ENCODE measurements at places on chromosomes 4 and X.
A peak's percentile ranks its signal among the peaks of the same experiment; 100 is the strongest.

- no peak for DNase-seq
Measured at GRCh38 chr4:3285558-3286334, 7.1 kb upstream of the RGS12 start.

- DNase-seq, result no peak
Measured at GRCh38 chr4:7015383-7016035, 27.7 kb upstream of the TADA2B start.

DNA sequence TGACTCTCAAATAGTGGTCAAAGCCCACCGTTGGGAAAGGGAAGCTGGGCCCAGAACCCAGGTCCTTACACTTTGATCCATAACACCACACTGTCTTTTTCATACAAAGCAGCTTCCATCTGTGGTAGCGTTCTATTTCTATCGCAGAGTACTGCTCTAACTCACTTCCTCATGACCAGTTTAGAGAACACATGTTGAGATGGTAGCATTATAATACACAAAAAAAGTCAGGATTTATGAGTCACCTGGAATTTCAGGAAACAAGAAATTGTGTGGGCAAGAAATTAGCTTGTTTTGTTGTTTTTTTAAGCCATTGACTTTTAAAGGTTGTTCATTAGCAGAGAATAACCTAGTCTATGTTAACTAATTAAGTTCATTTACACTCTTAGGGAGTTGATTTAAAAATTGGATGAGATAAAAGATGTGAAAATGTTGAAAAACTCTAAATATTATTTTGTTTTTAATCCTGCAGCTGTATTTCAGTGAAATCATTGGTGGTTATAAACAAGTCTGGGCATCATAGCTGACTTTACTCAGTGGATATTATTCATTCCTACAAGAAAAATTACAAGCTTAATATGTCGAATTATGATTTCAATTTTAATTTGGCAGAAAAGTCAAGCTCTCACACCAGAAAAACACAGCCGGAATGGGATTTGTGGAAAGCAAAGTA is 1011.1 kb upstream of the HS3ST1 start:
- no peak for DNase-seq

GRCh38 chr4:6764976-6765620 is 17.4 kb upstream of the KIAA0232 start:
- DNase-seq, result no peak

GRCh38 chrX:107826238-107827029 is 768 bp downstream of the MID2 start:
- DNase-seq, result peak; percentile 56

DNA sequence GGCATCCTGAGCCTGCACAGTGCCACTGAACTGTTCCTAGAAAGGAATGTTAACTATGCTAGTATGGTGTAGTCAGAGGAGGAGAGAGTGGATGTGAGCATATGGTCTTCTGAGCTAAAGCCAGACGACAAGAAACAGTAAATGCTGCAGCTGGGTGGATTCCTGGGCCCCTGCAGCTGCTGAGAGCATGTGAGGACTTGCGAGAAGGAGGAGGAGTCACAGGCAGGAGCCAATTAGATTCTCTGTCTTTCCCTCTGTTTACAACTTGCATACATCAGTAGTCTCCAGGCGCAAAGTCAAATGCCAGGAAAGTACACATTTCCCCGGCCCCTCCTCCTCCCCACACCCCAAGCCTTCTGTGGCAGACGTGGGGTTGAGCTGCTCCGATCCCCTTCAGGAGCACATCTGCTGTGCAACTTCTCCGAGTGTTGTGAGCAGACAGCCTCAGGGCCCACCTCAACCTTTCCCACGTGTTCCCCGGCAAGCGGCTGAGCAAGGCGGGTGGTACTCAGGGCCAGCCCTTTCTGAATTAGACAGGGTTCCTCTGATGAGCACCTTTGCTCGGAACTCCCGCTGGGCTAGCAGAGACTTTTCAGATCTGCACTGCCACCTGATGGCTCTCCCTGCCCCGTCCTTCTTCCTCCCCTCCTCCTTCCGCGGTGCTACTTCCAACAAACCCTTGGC is 108.7 kb upstream of the ATP6AP2 start:
- DNase-seq, result peak; percentile 10

DNA sequence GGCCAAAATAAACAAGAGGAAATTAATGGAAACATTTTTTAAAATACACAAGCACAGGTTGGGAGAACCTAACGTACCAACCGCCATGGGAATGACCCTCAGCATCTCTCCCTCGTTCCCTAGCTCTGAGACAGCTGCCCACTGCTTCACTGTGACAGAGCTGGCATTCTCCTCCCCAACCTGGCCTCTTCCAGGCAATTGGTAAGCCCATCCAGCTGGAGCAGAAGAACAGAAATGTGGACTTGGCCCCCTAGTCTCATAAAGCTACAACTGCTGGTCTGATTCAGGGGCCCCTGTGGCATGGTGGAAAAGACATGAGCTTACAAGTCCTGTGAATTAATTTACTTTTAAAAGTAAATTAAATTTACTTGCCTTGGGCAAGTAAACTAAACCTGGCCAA is 245.1 kb downstream of the PTTG2 start:
- no peak for DNase-seq

GRCh38 chrX:97060020-97060419 is 176.3 kb downstream of the RPA4 start:
- no peak for DNase-seq

- no peak for DNase-seq
Measured at GRCh38 chr4:84901740-84902281, 64.7 kb downstream of the WDFY3 start.

- no peak for DNase-seq
Measured at GRCh38 chrX:39984191-39984956, 113.4 kb downstream of the BCOR start.

DNA sequence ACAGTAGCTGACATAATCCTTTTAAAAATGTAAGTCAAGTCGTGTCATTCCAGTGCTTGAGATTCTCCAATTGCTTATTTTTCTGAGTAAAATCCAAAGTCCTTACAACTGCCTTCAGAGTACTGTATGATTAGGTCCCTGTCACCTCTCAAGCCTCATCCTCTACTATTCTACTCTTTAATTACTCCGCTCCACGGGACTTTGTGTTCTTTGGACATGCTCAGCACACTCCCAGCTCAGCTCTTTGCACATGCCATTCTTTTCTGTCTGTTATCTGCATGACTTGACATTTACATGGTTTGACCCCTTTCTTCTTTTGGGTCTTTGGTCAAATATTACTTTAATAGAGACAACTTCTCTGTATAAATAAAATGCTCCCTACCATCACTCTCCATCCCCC is 15.1 kb downstream of the FAM47E start:
- no peak for DNase-seq

DNA sequence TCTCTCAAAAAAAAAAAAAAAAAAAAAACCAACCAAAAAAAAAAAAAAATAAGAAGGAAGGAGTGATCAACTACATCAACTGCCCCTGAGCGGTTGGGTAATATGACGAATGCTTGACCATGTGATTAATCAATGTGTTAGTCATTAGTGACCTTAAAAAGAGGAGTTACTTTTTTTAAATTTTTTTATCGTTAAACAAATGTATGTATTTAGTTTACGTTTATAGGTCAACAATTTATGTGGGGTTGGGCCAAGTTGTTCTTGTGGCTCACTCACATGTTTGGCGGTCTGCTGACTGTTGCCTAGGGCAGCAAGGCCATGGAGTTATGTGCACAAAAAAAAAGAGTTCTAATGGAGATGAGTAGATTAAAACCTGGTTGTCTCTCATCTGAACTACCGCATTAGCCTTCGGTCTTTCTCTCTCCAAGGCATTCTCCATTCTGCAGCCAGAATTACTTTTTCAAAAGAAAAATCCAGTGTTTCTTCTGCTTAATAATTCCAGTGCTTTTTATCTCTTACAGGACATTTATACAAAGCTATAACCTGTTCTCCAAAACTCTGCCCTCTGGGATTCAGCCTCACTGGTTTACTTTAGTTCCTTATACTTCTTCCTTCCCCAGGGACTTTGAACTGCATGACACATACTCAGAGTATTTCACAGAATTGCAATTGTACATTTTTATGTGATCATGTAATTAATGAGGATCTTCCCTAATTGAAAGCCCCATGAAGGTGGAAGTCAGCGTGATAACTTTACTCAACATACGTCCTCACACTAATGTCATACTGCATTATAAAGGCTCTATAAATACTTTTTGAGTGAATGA is 505.5 kb downstream of the ANKRD50 start:
- peak; percentile 21 for DNase-seq

DNA sequence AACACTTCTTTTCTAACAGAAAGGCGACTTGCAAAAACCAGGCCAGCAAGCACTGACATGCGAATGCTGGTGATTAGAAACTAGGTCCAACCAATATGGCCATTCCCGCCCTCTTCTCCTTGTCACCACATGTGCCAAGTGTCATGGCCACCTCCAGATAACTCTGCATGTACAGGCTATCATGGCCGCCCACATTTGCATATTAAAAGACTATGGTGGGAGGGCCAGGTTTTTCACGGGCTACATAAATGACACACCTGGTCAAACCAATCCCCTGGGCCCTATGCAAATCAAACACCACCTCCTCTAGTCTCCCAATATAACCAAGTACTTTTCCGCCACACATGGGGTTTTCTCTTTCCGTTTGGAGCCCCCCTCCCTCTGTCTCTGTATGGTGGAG is 40.1 kb downstream of the NUDT11 start:
- DNase-seq, result no peak

DNA sequence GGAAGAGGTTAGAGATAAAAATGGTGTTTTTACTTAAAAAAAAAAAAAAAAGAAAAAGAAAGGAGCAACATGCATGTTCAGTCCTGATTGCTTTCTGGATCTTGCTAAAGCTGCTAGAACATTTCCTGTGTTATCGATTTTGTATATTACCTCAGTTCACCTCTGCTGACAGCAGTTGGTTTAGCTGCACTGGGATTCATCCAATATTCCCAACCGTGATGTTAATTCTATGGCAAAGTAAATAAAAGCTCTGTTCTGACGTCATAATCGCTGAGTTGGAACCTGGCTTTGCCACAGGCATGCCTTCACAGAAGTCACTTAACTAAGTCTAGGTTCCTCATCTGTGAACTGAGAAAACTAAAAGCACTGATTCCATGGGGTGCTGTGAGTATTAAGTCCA is 90.7 kb upstream of the SORBS2 start:
- DNase-seq, result no peak

GRCh38 chr4:139975830-139976272 is 178.1 kb downstream of the MAML3 start:
- no peak for DNase-seq

GRCh38 chr4:122819708-122820449 is 6.8 kb upstream of the FGF2 start:
- DNase-seq, result peak; percentile 57

DNA sequence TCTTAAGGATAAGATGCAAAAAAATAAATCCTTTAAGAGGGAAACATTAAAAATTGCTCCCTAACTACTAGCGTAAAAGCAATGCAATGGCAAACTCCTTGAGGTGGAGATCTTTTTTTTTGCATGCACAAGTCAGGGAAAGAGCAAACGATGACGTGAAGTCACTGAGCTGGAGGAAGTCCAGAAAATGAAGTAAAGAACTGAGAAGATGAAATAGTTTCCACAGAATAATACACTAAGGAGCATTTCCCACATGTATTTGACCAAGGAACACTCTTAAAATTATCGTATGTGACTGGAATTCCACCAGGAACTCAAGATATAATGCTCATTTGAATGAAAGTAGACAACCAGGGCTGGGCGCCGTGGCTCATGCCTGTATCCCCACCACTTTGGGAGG is 21.0 kb upstream of the DOCK11 start:
- no peak for DNase-seq

DNA sequence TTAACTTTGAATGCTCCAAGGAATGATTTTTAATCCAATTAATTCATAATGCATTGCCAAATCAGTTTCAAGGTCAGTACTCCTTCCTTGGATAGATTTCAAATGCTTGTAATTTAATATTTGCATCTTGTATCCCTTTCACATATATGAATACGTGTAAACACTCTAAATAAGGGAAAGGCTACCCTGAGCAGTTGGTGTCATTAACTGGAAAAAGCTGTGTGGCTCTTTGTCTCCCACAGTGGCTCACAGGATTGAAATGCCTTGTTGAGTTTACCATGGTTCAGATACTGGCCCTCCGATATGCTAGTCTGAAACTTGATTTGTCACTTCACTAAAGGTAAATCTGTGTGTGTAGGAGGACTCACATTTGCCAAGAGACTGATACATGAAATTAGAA is 16.7 kb upstream of the ACOT9 start:
- DNase-seq, result no peak

GRCh38 chrX:111308039-111308438 is 37.8 kb upstream of the CAPN6 start:
- no peak for DNase-seq

DNA sequence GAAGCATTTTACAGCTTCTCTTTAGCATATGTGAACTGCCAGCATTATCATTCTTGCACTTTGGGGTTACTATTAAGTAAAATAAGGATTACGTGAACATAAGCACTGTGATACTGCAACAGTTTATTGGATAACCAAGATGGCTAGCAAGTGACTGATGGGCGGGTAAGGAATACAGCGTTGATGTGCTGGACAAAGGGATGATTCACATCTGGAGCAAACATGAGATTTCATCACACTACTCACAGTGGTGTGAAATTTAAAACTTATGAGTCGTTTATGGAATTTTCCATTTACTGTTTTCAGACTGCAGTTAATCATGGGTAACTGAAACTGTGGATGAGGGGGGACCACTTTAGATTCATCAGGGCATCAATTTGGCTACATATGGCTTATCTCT is 16.0 kb downstream of the NBDY start:
- DNase-seq, result no peak

DNA sequence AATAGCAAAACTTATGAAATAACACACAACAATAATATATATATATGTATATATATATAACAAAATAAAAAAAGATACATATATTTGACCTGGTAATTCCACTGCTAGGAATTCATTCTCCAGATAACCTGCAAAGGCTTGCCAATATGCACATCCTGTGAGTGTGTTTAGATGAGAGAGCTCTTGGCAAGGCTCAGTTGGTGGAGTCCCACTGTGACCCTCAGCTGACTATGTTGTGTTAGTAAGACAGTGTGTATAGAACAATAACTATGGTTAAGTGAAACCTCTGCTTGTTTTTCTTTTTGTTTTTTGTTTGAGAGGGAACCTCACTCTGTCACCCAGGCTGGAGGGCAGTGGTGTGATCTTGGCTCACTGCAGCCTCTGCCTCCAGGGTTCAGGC is 39.5 kb upstream of the RBMX start:
- no peak for DNase-seq

GRCh38 chr4:97950836-97951235 is 192.4 kb downstream of the STPG2 start:
- no peak for DNase-seq

- DNase-seq, result no peak
Measured at GRCh38 chrX:98077440-98077839, 1193.7 kb downstream of the RPA4 start.

- peak; percentile 73 for DNase-seq
Measured at GRCh38 chr4:122798101-122798500, 28.5 kb upstream of the FGF2 start.

DNA sequence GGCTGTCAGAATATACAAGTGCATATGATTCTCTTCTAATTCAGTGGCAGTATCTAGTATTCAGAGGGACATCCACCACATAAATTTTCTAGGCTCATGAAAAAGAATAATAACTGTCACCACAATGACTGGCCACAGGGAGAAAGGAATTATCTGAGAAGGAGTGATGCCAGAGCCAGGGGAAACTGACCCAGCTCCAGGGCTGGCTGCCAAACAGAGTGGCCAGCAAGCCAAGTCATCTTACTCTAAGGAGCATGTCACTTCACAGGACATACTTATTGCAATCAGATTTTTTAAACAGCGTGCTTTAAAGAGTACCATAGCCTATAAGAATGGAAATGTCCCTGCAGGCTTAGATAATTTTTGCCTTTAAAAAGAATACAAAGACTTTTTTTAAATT is 5.8 kb upstream of the SEPTIN11 start:
- DNase-seq, result no peak
